ENCODE measurements at places on chromosomes 12 and 14.

DNA sequence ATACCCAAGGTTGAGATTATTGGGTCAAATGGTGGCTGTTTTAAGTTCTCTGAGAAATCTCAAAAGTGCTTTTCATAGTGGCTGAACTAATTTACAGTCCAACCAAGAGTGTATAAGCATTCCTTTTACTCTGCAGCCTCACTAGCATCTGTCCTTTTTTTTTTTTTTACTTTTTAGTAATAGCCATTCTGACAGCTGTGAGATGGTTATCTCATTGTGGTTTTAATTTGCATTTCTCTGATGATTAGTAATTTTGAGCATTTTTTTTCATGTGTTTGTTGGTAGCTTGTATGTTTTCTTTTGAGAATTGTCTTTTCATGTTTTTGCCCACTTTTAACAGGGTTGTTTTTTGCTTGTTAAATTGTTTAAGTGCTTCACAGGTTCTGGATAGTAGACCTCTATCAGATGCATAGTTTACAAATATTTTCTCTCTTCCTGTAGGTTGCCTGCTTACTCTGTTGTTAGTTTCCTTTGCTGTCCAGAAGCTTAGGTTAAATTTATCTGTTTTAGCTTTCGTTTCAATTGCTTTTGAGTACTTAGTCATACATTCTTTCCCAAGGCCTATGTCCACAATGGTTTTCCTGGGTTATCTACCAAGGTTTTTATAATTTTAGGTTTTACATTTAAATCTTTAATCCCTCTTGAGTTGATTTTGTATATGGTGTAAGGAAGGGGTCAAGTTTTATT, 881.3 kb upstream of the SEL1L start:
- no peak for DNase-seq

DNA sequence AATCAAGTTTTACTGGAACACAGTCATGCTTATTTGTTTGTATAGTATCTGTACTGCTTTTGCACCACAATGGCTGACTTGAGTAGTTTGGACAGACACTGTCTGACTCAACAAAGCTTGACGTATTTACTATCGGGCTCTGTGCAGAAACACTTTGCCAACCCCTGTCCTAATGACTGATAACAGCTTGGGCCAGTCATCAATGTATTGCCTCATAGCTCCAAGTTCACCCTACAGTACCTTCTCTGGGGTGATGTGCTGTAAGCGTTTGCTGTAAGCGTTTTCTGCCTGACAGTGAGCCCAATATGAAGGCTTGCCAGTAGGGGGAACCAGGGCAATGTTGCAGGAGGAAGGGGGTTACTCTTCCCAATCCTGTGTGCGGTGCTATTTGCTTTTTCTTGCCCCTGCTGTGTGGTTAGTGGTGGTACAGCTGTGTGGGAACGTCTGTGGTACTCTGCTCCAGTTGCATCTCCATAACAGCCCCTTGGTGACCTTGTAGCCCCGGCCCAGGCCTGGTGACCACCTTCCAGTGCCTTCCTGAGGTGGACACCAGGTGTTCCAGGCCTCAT, 5.4 kb upstream of the CCDC177 start:
- DNase-seq, result no peak

DNA sequence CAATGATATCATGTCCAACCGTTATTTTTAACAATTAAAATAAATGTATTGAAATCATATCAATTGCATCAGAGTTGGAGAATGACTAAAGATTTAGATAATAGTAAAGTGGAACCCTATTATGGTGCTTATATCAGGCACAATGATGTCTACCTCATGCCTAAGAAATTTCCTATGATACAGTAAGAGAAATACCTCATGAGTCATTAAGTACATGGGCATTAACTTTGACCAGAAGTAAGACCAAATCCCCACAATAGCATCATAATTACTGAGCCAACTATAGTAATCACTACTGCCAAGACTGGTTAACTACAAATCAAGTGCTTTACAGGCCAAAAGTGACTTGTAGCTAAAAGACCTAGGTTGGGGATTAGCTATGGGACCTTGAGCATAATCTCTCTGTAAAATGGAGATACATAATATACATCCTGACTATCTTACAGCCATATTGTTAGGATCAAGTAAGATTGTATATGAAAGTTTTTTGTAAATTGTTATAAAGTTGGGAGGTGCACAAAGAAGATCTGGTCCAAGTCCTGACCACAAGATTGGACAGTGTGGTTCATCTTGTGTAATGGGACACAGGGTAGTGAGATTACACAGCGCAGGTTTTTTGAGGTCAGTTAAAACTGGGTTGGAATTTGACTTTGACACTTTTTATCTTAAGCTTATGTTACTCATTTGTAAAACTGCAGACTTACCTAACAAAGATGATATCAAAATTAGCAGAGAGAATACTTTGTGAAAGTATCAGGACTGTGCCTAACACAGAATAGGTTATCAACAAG, 60.5 kb downstream of the ERGIC2 start:
- DNase-seq, result no peak

DNA sequence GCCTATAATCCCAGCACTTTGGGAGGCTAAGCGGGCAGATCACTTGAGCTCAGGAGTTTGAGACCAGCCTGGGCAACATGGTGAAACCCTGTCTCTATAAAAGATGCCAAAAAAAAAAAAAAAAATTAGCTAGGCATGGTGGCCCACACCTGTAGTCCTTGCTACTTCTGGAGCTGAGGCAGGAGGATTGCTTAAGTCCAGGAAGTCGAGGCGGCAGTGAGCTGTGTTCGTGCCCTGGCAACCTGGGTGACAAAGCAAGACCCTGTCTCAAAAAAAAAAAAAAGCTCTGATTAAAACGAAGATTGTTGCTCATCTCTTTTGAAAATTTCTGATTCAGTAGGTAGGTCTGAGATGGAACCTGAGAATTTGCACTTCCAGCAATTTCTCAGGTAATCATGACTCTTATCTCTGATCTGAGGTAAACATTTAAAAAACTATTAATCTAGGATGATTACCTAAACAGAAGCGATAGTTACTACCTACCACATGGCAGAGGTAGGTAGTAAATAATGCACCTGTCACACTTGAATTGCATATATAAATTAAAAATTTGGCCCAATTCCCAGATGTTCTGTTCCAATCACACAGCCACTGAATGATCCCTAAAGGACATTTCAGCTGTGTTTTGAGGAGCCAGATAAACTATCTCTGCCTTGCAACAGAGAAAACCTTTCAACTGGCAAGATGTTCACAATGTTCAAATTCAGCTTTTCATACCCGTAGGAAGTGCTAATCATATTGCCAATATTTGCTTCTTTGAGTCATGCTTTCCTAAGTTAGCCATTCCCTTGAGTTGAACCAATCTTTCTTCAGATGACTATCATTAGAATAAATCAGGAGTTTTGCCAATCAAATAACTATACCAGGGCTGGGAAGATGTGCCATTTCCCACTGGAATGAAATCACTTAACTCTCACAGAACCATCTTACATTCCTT, 4.2 kb upstream of the TEP1 start:
- no peak for DNase-seq

DNA sequence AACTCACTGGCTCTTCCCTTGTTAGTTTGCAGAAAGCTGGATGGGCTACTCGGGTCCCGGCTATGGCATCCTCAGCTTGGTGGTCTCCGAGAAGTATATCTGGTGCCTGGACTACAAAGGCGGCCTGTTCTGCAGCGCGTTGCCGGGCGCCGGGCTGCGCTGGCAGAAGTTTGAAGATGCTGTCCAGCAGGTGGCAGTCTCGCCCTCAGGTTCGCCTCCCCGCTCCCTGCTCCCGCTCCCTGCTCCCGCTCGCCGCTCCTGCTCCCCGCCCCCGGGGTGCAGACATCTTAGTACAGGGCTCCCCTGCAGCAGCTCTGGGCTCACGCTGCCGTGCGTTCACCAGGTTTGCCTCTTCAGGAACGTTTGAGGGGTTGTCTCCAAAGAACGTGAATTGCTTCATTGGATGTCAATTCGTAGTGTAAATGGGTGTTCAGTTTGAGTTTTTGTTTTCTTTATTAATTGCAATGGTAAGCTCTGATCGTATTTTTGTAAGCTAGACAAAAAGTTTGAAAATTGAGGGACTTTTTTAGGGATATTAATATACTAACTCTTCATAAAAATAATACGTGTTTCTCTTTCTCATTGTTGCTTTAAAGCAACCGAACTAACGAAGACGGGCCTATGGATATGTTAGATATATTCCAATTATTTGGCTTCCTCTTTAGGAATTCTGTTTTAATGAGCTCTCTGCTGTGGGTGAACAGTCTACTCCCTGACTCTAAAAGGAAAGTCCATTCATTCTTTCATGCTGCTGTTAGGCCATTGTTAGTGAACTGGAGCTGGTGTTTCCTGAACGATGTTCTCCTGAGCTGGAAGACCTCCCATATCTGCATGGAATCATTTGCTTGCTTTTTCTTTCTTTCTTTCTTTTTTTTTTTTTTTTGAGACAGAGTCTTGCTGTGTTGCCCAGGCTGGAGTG, 71.3 kb downstream of the ANKRD9 start:
- DNase-seq, result peak; percentile 76

DNA sequence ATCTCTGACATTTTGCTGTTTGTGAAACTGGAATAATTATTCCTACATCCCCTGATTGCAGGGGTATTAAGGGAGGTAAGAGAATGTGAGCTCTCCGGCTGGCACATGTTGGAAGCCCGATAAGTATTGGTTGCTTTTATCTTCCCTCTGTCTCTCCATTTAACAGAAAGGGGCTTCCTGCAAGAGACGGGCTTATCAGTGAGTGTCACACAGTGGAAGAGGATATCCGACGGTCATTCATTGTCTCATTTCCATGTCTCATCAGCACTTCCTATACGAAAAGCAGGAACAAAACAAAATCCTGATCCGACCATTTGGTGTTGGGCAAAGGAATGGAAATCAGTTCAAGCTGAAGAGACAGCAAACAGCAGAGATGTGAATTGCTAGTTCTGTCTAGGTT, 10.7 kb downstream of the DYRK4 start:
- no peak for DNase-seq

GRCh38 chr12:23666866-23667265, 282.6 kb downstream of the SOX5 start:
- no peak for DNase-seq

GRCh38 chr12:64544371-64545080, 65.8 kb upstream of the RASSF3 start:
- DNase-seq, result no peak

DNA sequence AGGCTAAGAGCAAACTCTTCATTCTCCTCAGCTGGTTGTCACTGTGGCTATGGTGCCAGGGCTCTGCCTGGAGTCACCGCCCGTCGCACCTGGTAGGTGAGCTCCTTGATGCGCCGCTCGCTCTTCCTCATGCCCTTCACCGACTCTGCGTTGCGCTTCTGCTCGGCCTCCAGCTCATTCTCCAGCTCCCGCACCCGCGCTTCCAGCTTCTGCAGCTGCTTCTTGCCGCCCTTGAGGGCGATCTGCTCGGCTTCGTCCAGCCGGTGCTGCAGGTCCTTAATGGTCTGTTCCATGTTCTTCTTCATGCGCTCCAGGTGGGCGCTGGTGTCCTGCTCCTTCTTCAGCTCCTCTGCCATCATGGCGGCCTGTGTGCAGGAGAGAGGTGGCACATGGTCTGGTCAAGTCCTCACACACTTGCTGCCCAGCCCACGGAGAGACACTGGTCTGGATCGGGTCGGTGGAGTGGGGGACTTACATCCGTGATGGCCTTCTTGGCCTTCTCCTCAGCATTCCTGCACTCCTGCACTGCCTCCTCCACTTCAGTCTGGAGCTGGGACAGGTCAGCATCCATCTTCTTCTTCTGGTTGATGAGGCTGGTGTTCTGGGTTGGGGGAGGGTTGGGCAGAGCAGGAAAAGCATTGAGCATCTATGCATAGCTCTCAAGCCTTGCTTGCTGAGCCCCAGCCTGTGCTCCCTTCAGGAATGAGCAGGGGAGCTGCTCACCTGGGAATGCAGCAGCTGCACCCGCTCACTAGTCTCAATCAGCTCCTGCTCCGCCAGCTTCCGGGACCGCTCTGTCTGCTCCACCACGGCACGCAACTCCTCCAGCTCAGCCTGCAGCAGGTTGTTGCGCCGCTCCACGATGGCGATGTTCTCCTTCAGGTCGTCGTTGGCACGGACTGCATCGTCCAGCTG, 7.1 kb upstream of the MYH6 start:
- DNase-seq, result no peak

DNA sequence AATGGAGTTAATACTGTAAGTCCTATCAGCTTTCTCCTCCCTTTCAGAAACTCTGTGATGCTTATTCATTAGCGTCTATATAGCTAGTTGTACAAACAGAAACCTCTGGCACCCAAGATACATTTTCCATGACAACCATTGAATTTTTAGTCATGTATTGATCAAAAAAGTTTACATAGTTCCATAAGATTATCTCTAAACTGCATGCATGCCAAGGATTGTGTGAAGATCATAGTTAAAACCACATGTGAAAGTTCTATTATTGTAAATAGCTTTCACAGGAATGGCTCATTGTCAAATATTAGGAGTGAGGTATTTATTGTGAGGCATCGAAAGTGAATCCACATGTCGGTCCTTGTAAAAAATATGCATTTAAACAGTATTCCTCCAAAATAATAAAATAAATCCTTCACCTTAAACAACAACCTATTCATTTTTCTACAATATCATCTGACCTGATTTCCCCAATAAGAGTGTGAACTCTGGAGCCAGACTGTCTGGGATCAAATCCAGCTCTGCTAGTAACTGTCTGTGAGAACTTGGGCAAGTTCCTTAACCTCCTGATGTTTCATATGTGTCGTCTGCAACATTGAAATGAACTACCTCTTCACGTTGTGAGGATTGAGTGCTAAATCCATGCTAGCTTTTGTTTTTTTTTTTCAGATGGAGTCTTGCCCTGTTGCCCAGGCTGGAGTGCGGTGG, 10.6 kb upstream of the CDKL1 start:
- no peak for DNase-seq

DNA sequence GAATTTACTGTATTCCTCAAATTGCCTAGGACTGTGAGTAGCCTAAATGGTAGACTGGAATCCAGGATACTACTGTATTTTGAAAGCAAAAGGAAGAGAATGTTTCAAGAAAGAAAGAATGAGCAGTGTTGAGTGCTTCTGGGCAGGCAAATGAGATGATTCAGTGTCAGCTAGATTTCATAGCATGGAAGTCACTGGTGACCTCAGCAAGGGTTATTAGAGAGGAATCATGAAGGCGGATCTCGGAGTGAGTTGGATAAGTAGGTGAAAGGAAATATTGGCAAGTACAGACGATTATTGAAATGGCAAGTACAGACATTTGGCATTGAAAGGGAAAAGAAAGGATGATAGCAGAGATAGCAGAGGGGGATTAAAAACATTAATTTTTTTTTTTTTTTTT, 27.1 kb downstream of the VRK1 start:
- DNase-seq, result no peak

DNA sequence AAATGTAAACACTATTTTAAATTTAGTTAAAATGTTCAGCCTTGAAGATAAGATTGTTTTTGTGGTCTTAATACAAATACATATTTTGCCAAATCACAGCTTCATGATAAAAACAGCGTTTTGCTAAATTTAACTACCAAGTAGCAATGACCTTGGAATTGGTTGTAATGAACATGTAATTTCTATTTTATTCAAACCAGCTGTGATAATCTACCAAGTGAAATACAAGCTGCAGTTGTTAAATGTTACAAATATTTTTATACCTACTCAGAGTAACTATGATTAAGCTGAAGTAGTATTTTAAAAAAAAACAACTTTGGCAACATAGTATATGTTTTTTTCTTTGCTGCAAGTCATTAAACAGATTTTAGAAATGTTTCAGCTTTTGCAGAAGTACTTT, 96.2 kb downstream of the CPSF2 start:
- no peak for DNase-seq

GRCh38 chr14:66395300-66395699, 90.9 kb upstream of the CCDC196 start:
- DNase-seq, result no peak

GRCh38 chr14:101882141-101882935, 82.0 kb upstream of the DYNC1H1 start:
- no peak for DNase-seq
